ENCODE measurements at places on chromosomes 1 and 21.

DNA sequence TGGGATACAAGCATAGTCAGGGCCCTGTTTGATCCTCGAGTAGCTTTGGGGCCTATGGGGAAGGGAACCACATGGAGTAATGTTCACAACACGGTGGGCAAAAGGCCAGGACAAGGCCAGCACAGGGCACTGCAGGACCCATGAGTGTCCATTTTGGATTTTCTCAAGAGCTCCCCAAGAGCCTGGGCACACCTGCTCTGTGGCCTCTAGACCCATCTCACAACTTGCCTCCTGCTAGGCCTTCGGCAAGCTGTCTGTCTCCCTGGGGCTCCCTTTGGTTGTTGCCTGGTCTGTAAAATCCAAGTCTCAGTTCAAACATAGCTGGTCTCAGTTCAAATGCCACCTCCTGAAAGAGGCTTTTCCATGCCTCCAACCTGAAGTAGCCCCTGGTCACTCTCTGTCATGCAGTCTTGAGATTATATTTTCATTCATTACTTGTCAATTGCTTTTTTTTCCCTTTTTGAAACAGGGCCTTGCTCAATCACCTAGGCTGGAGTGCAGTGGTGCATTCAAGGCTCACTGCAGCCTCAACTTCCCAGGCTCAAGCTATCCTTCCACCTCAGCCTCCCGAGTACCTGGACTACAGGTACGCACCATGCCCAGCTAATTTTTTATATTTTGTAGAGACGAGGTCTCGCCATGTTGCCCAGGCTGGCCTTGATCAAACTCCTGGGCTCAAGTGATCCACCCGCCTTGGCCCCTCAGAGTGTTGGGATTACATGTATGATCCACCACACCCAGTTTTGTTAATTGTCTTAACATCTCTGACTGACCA lies 107.4 kb downstream of the MATN1 start:
- DNase-seq = no peak

- no peak for DNase-seq
These were observed 45.1 kb downstream of the WNT9A start for GRCh38 chr1:227902641-227902990.

- no peak for DNase-seq
These were observed 43.2 kb downstream of the ATP1B1 start for GRCh38 chr1:169149555-169150286.

- DNase-seq = no peak
These were observed 43.4 kb downstream of the LDLRAD2 start for GRCh38 chr1:21855257-21856096.

DNA sequence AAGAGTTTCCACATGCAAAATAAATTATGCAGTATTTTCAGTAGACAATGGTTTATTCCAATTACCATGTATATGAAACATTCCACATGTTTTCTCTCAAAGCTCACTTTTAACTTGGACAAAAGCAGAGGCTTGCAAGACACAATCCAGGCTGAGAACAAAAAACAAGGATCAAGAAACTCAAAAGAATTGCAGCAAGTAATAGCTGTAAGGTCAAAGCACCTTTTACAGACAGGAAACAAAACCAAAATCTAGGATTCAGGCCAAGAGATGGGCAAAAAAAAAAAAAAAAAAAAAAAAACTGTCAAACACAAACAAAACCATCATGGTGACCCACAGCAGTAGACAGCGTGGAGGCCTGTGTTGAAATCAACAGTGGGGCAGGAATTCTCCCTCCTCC lies 9.3 kb downstream of the RGS1 start:
- DNase-seq = no peak

- DNase-seq = no peak
These were observed 9.7 kb downstream of the HSD3B1 start for GRCh38 chr1:119516680-119517079.

DNA sequence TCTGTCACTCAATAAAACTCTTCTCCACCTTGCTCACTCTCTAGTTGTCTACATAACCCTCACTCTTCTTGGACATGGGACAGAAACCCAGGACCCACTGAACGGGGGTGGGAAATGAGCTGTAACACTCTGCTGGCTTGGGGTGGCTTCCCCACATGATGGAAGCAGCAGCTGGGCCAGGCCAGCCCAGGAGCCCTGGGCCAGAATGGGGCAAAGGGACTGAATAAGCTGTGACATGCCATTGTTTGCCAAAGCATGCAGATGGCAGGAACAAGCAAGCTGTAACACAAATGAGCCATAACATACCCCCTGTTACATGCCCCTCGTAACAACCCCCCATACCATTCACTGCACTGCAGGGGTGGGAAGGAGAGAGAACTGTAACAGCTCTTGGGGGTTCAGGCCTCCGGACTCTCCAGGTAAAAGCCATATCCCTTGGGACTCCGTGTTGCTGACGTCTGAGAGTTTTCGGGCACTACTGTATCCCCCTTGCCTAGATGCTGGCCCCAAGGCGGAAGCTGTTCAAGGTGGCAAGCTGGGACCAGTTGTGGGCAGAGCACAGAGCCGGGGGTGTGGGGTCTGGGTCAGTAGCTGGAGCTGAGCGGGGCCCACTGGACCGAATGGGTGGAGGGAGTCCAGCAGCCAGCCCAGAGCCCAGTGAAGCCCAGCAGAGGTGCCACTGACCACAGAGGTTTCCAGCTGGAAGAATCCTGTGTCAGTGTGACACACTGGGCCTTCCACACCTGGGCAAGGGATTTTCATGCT lies 56.1 kb upstream of the DMRTB1 start:
- no peak for DNase-seq

DNA sequence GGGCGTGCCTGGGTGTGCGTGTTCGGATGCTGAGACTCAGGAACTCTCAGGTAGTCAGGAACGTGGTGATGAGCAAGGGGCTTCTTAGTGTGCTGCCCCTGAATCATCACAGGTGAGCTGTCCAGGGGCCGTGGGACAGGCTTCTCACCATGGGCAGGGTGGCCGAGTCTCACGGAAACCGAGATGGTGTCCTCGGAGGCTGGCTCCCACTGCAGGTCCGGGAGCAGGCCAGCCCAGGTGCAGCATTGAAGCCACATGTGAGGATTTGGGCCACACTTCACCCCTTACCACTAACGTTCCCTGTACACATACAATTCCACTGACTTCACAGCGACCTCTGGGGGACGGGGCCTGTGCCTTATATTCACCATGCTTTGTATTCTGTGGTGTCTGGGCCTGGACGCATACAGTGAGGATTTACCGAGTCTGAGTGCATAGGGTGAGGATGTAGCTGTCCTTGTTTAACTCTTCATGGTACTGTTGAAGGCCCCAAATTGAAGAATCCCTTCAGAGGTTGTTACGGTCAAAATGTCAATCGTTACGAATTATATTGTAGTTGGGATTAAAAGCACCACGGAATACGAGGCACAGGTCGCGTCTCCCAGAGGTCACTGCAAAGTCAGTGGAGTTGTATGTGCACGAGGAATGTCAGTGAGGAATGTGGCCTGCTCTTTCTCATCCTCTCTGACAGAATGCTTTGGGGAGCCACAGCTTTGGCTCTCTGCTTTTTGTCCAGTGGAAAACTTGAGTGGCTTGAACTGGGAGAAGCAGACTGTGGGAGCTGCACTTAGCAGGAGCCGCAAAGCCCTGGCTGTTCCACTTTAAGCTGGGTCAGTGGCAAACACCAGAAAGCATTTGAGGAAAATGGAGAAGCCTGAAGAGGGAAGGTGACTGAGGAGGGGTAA lies 95.3 kb downstream of the MTR start:
- DNase-seq = no peak

DNA sequence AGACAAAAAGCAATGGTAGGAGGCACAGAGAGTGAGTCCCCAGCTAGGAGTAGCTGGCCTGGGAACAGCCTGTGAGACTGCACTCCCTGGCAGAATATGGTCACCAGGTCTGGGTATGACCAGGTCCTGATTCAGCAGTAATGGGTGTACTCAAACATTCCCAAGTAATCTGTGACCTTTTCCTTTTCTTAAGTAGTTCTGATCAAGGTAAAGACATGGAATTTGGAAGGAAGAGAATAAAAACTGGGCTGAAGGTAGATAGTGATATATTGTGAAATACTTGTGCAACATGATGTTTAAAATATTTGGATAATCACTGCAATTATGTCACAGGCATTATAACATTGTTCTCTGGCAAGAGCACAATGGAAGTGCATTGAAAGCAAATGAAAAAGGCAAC lies 147.2 kb upstream of the DPYD start:
- DNase-seq = no peak

GRCh38 chr1:237012788-237013383 lies 8.6 kb upstream of the MT1HL1 start:
- no peak for DNase-seq
